Stimulated activated memory B cell treated with anti-CD40 and anti-IgM and Interleukin-4, amounts not matched to agents 10 μg/mL and 1 μg/mL and 100 μg/mL, for 72 hours (primary cell): ENCODE measurements at places on chromosomes 5 and 9.

DNA sequence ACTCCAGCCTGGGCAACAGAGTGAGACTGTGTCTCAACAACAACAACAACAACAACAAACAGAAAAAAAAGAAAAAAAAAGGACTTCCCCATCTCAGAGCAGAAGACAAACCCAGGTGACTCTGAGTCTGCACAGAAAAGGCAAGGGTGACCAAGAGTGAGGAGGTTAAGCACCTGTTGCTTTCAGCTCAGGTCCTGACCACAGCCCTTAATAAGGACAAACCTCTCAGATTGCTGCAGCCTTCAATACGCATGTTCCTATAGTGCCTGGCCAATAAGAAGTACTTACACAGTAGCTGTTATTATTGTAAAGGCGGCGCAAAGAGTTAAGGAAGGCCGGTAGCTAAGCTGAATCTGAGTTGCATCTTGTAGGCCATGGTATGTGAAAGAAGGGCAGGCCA lies 102.3 kb upstream of the MSX2 start:
- no peak for ATAC-seq

GRCh38 chr9:6855860-6856259 lies 98.1 kb downstream of the KDM4C start:
- ATAC-seq = no peak

- no peak for ATAC-seq
These were observed 191.0 kb downstream of the ADAMTS6 start for GRCh38 chr5:65290677-65291076.

- no peak for ATAC-seq
These were observed 4.6 kb downstream of the ARHGEF37 start for GRCh38 chr5:149585910-149586309.

GRCh38 chr5:179872828-179873575 lies 14.4 kb upstream of the MRNIP start:
- ATAC-seq = no peak

GRCh38 chr9:130296783-130297055 lies 31.2 kb downstream of the HMCN2 start:
- peak; percentile 37 for ATAC-seq

DNA sequence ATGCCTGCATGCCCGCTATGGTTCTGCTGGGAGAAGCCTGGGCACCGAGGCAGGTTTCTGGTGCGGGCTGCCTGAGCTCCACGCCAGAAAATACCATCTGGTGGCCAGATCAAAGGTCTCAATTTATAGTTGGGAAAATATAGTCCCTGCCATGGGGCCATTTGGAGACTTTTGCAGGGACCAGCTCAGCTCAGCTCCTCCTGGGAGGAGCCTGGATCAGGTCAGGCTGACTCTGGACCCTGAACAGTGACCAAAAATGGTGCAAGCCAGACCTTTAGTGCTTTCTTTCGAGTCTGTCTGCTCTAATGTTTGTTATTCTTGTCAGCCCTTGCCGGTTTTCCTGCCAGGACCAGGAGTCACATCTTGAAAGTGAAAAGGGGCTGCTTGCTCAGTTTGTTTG lies 31.8 kb downstream of the HMCN2 start:
- no peak for ATAC-seq

- ATAC-seq = no peak
These were observed 228.8 kb downstream of the SMARCA2 start for GRCh38 chr9:2243666-2244555.

DNA sequence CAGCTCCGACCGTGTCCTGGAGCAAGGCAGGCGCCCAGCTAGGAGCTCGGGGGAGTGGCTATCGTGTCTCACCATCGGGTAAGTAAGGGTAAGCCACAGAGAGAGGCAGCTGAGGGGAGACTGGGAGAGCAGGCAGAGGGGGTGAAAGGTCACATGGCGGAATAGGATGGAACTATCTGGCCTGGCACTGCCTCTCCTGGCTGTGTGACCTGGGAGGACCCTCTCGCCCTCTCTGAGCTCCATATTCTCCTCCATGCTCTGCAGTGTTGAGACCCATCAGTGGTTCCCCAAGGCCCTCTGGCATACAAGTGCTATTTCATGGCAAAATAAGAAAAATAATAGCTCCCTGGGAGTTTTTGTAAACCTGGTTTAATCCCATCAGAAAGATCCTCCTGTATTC lies 43.9 kb upstream of the ASS1 start:
- ATAC-seq = no peak

GRCh38 chr5:179275381-179275878 lies 69.8 kb downstream of the ADAMTS2 start:
- no peak for ATAC-seq

- ATAC-seq = no peak
These were observed 10.7 kb downstream of the MARCHF6 start for GRCh38 chr5:10364186-10364689.

DNA sequence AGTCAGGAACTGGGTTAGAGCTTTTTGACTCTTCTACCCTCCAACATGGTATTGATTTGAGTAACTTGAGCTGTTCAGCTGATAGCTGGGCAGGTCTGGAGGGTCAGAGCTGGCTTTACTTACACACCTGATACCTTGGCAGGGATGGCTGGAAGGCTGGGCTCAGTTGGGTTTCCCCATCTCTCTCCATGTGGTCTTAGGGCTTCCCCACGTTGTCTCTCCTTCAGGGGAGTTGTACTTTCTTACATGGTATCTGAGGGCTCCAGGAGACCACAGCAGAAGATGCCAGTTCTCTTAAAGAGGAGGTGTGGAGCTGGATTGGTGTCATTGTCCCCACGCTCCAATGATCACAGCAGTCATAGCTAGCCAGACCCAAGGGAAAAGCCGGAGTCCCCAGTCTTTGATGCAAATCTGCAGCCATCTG lies 25.6 kb downstream of the ISOC1 start:
- ATAC-seq = peak; percentile 89

- no peak for ATAC-seq
These were observed 131.1 kb upstream of the NR4A3 start for GRCh38 chr9:99690573-99690972.

- ATAC-seq = no peak
These were observed 203.1 kb downstream of the SAXO1 start for GRCh38 chr9:18829873-18830272.

DNA sequence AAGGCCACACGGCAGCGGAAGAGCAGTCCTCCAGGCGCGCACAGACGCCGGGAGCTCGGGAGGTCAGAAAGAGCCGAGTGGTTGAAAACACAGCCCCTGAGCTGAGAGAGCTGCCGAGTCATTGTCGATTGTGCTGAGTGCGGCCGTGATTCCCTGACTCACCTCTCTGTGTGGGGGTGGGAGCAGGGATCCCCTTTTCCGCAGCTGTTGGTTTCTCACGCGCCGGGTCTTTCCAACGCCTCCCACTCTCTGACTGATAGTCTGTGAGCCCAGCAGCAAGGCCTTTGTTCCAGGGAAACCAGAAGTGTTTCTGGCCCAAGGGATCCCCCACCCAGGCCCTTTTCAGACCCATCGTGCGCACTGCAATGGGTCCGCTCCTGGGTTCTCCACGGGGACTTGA lies 97.3 kb downstream of the MRPL36 start:
- no peak for ATAC-seq

DNA sequence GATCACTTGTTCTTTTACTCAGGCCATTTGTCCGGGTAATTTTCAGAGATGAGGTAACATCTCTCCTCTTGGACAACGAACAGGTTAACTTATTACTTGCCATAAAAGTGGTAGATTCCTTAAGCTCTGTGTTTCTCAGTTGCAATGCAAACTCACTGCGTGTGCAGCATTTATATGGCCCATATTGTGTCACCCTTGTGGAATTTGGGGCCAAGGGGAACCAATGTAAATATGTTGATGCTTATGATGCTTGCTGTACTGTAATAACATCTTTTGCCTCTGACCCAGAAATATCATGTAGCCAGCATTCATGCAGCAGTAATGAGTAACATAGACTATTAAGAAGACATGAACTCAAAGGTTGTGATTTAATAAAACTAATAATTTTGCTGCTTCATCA lies 175.8 kb downstream of the ADAMTS6 start:
- no peak for ATAC-seq

DNA sequence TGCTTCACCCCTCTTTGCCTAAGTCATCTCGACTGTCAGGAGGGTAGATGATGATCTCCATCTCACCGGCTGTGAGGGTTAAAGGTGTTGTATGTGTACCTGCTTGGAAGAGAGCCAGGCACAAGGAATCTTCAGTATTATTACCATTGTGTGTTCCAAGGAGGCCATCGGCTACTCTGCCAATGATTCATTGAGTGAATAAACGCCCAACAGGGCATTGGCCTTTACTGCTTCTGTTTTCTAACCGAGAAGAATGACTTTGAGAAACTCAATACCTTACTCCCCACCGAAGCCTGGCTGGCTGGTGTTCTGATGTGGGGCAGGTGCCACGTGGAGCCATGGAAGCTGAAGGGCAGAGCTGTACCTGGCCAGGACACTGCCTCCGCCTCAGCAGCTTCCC lies 228.8 kb downstream of the SNX18 start:
- no peak for ATAC-seq
